Bone marrow (tissue), 2 donors: ENCODE measurements at places on chromosomes 7 and 10.

- DNase-seq, result no peak
These were observed 30.6 kb downstream of the CYP2W1 start for GRCh38 chr7:1013581-1013980.

GRCh38 chr7:67406976-67407375 lies 410.3 kb downstream of the TYW1 start:
- no peak for DNase-seq

GRCh38 chr7:75866489-75867389 lies 12.1 kb upstream of the RHBDD2 start:
- DNase-seq, result peak; percentile 32

DNA sequence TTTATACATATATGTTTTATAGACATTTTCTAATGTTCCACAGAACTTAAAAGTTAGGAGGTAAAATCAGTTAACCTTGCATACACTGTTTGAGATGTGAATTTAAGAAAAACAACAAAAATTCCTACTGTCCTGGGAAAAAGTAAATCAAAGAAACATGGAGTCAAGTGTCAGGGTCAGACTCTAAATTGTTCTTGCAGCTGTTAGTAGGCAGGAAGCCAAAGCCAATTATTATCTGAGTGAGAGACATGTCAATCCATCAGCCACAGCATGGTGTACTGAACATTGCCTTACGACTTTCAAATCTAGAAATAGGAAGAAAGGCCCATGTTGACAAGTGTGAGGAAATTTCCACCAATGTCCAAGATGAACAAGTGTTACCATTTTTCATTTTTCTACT lies 461.2 kb upstream of the MBL2 start:
- DNase-seq, result no peak

DNA sequence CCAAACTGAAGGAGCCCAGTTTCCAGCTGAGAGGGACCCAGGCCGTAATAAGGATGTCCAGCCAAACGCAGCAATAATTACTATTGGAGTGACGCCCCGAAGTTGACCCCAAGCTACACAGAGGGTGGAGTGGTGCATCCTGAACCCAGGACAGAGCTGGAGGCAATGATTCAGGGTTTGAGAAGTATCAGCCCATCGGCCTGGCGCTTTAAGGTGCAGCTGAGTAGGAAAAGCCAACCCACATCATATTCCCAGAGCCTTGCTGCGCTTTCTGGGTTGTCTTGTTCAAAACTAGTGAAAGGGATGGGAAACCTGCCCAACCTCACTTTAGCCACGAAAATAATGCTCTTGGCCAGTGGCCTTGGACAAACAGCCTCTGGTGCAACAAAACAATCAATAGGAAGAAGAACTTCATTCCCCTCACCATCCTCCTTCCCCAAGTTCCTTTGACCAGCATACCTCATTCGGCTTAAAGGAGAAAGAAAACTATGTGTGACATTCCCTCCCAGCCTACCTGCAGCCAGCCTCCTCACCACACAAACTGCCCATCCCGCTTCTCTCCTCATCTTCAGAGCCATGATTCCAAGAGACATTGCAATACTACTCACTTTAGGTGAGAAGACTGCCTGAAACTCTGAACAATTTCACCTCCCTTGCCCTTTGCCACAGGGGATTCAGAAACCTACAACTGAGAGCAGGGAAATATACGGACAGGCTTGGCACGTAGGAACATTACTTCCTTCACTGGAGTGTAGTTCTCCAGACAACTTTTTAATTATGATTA lies 217.2 kb upstream of the MKLN1 start:
- DNase-seq, result no peak

DNA sequence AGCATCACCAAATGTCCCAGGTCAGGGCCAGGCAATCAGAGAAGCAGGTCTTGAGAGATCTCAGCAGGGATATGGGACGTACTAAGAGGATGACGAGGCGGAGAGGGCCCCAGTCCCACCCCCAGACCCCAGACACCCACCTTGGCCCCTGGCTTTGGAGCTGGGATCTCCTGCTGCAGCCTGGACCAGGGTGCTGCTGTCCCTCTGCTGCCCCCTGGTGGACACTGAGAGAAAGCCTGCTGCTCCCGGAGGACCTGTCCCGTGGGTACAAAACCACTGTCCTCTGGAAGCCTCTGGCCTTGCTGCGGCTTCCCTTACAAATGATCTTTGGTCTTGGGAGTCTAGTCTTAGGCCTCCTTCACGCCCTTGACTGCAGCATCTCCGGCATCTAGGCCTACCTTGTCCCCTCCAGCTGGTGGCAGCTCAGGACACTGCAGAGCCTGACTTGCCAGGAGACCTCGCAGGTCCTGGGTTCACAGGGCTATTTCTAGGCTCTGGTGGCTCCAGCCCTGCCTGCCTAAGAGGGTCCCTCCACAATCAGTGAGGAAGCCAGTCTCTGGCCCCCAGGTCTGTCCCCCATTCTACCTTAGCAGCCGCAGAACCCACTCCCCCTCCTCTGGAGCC lies 97.1 kb downstream of the RGS10 start:
- DNase-seq, result peak; percentile 52

DNA sequence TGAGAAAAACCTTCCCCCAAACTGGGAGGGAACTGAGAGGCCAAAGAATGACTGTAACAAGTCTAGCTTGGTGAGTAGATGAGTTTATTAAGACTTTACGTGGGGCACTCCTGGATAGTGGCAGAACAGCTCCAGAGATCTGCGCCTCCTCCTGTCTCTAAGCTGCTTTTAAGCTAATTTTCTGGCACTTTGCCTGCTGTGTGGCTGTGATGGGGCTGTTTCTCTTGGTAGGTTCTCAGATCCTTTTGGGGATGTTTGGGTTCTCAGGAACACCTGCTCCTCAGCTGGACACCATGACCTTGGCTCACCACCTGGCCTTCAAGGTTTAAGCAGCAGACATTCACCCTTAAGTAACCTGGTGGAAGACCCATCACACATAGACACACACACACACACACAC lies 68.3 kb downstream of the AKR1E2 start:
- DNase-seq, result no peak
